ENCODE measurements at places on chromosomes 1 and 21. TPM values are rescaled to one million over a fixed set of nuclear protein-coding genes. Genes with fewer than 3 reads are reported as not detected.

DNA sequence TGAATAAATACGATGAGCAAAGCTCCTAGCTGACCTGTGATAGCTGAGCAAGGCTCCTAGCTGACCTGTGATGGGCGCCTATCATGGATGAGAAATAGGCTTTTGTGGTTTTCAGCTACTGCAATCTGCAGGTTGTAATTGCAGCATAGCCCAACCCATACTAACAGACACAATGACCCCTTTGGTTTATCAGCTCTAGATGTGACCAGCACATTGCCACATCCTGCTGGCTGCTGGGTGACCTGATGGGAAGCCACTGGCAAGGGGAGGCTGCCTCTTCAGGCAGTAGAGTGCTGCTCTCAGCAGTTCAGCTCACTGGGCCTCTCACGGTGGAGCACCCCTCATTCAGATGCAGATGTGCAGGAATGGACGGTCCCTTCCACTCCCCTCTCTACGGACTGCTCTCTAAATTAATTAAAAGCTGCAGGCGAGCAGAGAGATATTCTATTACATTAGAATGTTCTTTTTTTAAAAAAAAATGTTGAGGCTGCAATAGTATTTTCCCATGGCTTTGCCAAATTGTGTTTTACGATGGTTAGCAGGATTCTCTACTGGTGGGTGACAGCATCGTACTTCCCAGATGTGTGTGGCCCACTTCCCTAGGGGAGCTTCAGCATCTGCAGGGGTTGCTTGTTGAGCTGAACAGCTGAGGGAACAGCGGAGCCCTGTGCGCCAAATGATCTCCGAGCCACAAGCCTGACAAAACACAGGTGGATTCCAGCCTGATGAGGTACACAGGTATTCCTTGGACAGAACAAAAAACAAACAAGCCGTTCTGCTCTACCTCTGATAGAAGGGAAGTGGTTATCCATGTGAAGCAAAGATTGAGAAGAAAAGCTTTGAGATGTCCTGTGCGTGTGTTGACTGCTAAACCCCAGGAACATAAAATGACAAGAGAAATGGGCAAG lies 65.0 kb downstream of the SYT6 start:
- no peak for DNase-seq
- H3K36me3 ChIP-seq = no peaks in the 10 kb centered on the region
- H3K4me3 ChIP-seq = no peak overlapping the region
- H3K4me1 ChIP-seq = no peaks in the 10 kb centered on the region
- H3K27ac ChIP-seq = no peak overlapping the region

- H3K36me3 ChIP-seq = peaks cover 12% of the 10 kb centered on the region
- no peak overlapping the region for H3K4me3 ChIP-seq
- no peak for DNase-seq
- H3K27me3 ChIP-seq = no peaks in the 10 kb centered on the region
- H3K4me1 ChIP-seq = no peaks in the 10 kb centered on the region
- no peak overlapping the region for H3K27ac ChIP-seq
Observed at GRCh38 chr1:41532206-41532975, 47.9 kb upstream of the EDN2 start.

- no peak overlapping the region for H3K27ac ChIP-seq
- no peaks in the 10 kb centered on the region for H3K27me3 ChIP-seq
- H3K4me1 ChIP-seq = no peaks in the 10 kb centered on the region
- H3K4me3 ChIP-seq = no peak overlapping the region
- H3K36me3 ChIP-seq = no peaks in the 10 kb centered on the region
Observed at GRCh38 chr21:35326677-35327076, 277.6 kb upstream of the RUNX1 start.

DNA sequence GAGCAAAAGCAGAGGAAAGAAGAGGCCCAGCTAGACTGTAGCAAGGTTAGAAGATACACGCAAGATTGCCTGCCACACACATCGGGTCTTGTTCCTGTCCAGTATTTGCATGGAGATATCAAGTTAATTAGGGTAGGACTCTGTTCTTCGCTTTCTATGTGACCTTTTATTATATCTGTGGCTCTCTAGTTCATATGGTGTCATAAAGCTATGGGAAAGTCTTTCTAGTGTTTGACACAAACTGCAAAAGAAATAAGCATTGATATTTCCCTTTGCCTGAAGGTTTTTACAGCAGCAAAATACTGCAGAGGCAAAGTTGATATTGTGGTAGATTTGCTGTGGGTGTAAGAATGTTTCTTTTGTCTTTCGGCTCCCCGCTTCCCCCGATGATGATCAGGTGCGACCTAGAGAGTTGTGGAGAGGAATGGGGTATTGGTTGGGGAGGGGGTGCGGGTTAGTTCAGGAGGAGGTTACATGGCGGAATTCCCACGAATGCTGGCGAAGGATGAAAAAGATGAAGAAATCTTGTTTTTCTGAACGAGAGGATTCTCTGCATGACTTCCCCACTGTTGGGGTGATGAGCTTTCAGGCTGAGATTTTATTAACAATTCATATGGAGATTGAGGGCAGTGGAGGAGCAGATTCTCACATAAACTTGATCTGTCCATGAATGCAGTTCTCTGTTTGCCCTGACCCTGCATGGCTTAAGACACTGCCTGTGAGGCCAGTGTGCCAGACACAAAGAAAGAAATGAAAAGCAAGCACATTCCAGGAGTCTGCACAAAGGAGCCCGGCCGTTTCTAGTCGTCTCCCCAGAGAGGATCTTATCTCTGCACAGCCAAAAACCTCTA lies 550.2 kb downstream of the USP25 start:
- H3K36me3 ChIP-seq = no peaks in the 10 kb centered on the region
- H3K27ac ChIP-seq = no peak overlapping the region
- H3K4me3 ChIP-seq = no peak overlapping the region
- no peak for DNase-seq
- H3K4me1 ChIP-seq = no peaks in the 10 kb centered on the region
- H3K27me3 ChIP-seq = no peaks in the 10 kb centered on the region

DNA sequence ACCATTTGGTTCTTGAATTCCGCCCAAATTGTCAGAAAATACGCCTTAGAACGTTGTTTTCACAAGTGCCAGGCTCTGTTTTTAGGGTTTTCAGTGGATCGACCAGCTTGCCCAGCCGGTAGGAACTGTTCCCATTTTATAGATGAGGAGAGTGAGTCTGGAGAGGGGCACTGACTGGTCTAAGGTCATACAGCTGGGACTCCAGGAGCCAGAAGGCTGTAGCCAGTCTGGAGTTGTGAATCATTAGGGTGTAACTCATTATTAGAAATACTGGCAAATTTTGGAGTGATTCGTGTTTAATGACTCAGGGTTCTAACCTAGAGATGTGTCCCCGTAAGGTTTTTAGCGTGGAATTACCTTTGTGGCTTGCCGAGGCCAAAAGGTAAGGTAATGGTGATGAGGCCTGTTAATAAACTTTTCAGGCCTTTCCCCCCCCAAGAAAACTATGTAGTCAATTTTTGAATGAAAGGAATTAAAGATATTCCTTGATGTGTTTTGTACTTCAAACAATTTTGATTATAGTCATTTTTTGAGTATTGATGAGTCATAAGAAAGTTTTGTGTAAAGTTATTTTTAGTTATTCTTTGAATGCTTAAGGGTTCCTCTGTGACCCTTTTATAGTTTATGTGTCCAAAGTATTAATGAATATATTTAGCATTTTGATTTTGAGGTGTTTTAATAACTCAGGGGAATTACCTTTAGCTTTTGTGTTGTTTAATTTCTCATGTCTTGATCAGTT lies 2.1 kb downstream of the DYRK1A start:
- peaks cover 62% of the 10 kb centered on the region for H3K4me1 ChIP-seq
- no peaks in the 10 kb centered on the region for H3K27me3 ChIP-seq
- peaks cover 23% of the 10 kb centered on the region for H3K36me3 ChIP-seq
- DNase-seq = no peak
- peak overlapping the region; percentile 84 for H3K27ac ChIP-seq

Gene C8B
- not detected for total RNA-seq

Gene PCSK9
- total RNA-seq = not detected

Gene SPRR1B
- not detected for total RNA-seq

Gene DNALI1
- total RNA-seq = 0.47 TPM

Gene KRTAP7-1
- not detected for total RNA-seq
